Activated naive CD4-positive, alpha-beta T cell treated with anti-CD3 and anti-CD28 coated beads, Interleukin-2, amount 50 U/mL, for 16 hours (primary cell): ENCODE measurements at places on chromosomes 1 and 21.

DNA sequence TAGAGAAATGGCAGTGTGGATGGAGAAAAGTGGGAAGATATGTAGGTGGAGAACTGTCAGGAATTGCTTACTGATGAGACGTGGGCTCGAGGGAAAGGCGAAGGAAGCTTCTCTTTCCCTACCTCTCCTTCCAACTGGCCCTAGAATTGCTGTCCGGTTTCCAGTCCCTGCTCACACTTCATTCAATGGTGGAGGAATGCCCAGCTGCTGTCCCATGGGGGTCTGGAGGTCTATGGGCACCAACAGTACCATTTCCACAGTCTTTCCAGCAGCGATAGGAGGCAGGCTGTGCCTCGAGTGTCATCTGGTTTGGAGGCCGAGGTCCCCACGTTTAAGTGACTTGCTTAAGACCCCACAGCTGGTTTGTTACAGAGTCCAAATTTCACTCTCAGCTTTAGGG lies 31.5 kb upstream of the CD1D start:
- DNase-seq = no peak

- DNase-seq = peak; percentile 3
These were observed 24.4 kb upstream of the COL18A1 start for GRCh38 chr21:45380566-45380965.

DNA sequence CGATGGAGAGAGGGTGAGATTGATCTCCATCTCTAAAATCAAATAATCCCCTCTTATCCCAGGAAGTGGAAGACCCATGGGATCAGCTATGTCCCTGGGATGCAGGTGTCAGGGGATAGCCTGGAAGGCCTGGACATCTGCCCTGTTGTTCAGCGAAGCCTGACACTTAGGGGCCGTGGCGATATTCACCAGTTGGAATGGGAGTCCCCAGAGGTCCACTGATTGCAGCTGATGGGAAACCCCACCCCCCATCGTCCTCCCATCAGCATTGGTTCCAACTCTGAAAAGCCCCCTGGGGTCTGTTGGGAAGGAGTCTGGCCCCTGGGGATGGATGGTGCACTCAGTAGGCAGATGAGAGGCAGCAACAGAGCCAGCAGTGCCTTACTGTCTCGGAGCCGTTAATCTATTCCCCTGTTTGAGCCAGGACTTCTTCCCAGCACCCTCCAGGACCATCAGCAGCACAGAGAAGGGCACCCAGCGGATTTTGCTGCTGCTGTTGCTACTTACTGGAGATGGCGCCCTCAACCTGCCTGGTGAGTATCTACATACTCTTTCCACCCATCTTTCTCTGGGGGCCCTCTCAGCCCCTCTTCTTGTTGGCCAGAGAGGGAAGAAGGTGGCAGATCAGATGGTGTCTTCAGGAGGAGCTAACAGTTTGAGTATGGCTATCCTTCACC lies 13.4 kb downstream of the CATSPER4 start:
- no peak for DNase-seq

- no peak for DNase-seq
These were observed 30.3 kb downstream of the HOOK1 start for GRCh38 chr1:59845091-59845490.

- no peak for DNase-seq
These were observed 108.2 kb downstream of the CLEC20A start for GRCh38 chr1:178388418-178389145.

DNA sequence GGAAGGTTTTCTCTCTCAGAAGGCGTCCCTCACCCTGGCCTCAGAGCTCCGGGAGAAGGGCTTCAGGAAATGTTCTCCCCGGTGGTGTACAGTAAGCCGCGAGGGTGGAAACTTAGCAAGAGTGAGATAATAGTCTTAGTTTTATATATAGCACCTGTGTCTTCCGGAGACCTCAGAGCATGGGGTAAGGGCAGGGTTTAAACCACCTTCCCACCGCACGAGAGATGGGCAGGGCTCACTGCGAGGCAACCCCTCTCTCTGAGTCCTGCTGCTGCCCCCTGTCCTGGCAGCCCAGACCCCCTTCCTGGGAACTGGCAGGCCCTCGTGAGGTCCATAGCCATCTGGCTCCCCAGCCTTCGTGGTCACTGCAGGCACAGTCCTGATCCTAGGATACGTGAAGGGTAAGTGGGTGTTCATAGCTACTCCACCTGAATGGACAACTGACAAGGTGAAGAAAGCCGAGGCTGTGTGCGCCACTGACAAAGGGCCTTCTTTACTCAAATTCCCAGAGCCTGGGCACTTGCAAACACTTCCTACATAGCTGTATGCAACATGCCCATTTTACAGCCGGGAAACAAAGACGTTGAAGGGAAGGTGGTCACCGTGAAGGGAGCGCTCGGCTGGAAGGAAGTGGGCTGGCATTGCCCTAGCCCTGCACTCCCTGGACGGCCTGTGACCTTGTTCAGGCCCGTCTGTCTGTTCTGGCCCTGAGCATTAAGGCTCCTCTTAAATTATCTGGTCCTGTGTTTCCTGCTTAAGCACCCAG lies 26.9 kb downstream of the ITPKB start:
- peak; percentile 37 for DNase-seq

- no peak for DNase-seq
These were observed 207.8 kb downstream of the DENND1B start for GRCh38 chr1:197567442-197567841.

DNA sequence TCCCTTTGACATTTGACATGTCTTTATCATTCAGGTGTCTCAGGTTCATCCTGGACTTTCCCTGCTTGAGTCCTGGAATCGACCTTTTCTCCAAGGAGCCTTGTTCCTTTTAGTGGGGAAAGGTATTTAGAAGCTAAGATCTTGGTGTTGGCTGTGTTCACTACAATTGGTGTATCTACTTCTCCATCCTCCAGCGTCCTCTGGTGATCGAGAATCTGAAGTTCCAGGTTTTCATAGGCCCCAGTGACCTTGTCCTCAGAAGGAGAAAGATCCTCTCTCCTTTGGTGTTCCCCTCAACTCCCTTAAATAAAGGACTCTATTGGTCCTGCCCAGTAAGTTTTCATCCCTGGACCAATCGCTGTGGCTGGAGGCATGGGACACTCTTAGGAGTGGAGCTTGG lies 22.1 kb downstream of the MROH7 start:
- DNase-seq = no peak

DNA sequence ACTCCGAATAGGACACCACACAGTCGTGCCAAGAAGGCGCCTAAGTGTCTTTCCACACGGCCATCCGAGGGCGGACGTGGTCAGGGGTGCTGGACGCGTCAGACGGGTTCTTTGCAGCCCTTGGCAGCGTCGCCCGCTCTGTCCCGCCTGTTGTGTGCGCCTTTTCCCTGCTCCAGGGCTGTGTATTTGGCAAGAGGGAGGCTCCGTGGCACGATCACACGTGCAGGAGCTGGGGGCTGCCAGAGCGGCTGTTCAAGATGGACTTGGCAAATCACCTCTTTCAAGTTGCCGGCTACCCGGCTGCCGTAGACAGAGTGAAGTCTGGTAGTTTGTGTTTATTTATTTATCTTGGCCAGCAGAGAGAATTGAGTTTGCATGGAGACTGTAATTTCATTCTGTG lies 31.9 kb downstream of the PRKCZ start:
- no peak for DNase-seq

DNA sequence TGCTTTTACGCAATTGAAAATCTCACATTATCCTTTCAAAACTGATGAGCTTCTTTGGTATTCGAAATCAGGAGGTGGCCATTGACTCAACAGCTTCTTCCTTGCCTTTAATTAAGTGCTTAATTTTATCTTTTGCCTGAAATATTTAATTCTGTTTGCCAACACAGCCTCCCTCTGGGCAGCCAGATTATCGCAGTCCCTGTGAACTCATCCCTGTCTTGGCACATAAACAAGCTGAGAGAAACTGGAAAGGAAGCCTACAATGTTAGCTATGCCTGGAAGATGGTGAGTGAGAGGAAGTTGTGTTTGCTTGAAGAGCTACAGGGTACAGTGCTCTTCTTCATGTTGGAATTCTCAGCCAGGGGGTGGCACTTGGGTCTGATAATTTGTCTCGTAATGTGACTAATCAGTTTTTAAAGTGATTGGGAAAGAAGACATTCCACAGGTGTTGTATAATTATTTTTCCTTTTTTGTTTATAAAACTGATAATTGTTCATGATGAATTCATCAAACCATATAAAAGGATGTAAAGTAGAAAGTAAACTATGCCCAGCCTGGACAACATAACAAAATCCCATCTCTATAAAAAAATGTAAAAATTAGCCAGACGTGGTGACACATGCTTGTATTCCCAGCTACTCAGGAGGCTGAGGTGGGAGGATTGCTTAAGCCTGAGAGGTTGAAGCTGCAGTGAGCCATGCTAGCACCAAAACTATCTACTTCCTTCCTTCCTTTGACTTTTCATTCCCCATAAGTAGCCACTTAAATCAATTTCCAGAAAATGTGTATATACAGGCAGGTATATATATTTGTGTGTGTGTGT lies 90.1 kb upstream of the RAVER2 start:
- DNase-seq = no peak

DNA sequence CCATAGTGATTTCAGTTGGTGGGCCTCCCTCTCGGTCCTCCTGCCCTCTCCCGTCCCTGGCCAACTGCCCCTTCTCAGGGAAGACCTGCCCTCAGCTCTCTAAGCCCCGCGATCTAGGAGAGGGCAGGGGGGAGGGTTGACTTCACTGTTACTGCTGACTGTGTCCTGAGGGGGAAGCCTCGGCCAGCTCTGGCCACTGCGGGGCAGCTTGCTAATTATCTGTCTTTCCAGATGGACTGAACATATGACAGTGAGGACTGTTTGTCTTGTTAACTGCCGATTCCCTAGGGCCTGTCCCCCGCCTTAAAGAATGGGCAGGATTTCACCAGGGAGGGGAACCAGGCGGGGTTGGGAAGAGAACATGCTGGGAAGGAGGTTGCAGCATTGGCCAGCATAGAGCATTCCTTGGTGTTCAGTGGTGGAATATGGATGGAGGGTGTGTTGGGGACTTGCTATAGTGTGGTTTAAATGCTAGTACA lies 22.9 kb downstream of the NIPAL3 start:
- DNase-seq = no peak

- DNase-seq = no peak
These were observed 162.0 kb upstream of the ZP4 start for GRCh38 chr1:238052496-238053266.

- no peak for DNase-seq
These were observed 2.2 kb upstream of the TOE1 start for GRCh38 chr1:45337630-45338325.

- no peak for DNase-seq
These were observed 33.1 kb downstream of the KCNJ15 start for GRCh38 chr21:38289705-38290485.

- no peak for DNase-seq
These were observed 2.4 kb upstream of the COL6A1 start for GRCh38 chr21:45979141-45979631.

DNA sequence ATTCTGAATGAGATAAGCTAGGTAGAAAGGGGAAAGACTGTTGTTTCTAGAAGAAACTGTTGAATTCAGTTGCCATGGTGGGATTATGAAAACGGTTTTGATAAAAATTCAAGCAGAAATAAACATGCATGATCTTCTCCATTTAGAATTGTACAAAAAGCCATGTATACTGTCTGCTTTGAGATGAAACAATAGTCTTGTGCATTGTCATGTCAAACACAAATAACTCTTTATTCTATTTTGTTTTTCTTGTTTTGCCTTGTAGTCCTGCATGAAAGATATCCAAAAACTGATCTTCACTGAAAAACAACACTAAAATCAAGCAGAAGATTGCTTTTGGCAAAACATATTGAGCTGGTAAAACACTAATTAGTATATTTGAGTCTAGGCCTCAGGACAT lies 659.9 kb downstream of the LTN1 start:
- DNase-seq = no peak
